ENCODE measurements at places on chromosomes 7 and 10.

- no peak for DNase-seq
Measured at GRCh38 chr10:111114758-111115500, 38.1 kb downstream of the ADRA2A start.

- DNase-seq = peak; percentile 4
Measured at GRCh38 chr7:77570330-77571011, 33.4 kb downstream of the PTPN12 start.

DNA sequence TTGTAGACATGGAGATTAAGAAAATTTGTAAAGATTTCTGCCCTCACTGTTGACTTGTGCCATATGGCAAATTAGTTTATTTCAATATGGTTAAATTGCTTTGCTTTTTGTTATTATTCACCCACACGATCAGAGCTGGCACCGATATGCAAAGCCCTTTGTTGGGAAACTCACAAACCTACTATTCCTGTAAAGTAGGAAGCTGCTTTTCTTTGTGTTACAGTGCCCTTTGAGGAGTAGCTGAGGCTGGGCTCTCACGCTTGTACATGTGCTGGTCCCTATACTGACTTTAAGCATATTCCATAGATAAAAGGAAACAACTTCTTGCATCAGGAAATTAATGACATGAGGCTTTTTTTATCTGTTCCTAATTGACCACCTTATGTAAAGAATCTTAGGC lies 17.6 kb upstream of the AOAH start:
- DNase-seq = no peak

GRCh38 chr7:106572394-106573124 lies 88.4 kb downstream of the CCDC71L start:
- no peak for DNase-seq

DNA sequence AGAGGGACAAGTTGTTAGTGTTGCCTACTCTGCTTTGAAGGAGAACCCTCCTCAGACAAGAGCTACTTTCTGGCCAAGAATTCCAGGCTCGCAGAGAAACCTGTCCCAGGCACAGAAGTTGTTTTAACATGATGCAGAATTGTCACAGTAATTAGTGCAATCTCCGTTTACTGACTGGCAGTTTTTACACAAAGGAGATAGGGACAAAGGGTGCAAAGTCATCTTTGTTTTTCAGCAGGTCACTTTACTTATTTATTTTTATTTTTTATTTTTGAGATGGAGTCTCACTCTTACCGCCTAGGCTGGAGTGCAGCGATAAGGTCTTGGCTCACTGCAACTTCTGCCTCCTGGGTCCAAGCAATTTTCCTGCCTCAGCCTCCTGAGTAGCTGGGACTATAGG lies 12.3 kb downstream of the TCF7L2 start:
- DNase-seq = no peak

DNA sequence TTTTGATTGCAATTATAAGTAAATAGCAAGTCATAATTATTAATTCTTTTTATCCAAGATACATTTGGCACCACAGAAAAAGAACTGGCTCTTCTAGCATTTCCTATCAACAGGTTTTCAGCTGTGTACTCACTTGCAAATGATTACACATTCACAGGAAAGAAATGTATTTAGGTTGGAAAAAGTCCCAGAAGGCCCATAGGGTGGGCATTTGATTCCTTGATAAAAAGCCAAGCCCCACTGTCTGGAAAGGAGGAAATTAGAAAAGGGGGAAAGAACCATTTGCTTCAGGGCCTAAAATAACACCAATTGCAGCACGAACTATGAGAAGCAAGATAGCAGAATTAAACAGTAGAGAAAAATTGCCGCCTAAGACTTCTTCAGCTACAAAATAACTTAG lies 80.8 kb upstream of the COL1A2 start:
- DNase-seq = no peak

DNA sequence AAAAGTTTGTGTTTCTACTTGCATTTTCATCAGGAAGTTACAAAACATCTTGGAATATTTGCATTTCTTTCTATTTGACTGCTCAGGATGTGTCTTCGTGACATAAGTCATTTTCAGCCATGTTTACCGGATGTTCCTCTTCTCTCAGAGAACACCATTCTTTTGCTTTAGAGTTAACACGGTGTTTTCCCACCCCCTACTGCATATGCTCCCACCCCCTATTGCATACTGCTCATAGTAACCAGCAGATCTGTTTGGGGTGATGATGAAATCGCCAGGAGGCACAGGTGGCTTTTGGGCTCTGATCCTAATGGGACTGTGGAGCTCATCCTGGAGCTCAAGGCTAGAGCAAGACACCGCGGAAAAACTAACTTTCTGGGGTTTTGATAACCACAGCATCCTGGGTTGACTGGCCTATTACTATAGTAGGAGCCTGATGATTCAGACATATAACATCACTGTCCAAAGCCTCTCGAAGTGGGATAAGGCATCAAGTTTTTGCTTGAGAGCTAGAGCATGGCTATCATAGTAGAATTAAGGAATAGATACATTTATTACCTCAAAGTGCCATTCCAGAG lies 65.1 kb upstream of the BET1 start:
- no peak for DNase-seq

GRCh38 chr7:138515001-138515528 lies 55.0 kb downstream of the TRIM24 start:
- DNase-seq = peak; percentile 11

GRCh38 chr10:4352414-4352961 lies 473.5 kb upstream of the AKR1E2 start:
- no peak for DNase-seq
